ENCODE measurements at places on chromosomes 1 and 21.

DNA sequence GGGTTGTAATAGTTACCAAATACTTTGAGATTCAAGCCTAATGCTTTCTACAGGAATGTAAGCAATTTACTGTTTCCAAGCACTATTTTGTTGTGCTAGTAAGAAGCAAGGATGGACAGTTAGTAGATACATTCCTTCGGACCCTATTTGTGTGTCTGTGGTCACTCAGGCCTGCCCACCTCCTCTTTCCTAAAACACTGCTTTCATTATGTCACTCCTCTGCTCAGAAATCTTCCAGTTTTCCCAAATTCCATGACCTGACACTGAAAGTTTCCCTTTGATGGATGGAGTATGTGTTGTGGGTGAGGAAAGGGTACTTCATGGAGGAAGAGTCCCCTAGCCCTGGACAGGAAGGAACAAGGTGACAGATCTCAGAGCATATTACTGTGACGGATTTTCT is 141.1 kb downstream of the DISP1 start:
- DNase-seq, result no peak

- no peak for DNase-seq
These were observed 239.7 kb downstream of the HLX start for GRCh38 chr1:221118938-221119320.

DNA sequence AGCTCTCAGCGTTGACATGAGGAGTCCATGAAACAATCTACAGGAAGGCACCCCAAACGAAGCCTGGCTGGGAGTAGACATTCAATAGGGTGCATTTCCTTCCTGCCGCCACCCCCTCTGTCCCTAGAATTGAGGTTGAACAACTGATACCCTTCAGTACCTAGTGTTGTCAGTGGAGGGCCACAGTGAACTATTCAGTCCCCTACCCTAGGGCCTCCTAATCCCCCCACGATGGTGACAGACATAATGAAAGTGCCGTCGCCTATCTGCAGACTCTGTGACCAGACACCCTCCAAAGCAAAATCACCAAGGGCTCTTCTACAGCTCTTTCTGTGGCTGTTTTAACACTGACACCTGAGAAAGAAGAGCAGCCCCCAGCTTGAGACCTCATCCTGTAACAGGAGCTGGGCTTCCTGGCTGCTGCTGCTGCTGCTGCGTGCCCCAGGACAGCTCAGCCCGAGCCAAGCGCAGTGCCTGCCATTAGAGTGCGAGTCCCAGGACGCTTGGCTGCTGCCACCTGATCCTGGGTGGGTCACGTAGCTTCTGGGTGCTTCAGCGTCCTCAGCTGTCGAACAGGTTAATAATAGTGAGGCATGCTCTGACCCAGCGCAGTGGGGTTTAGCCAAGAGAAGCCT is 183.0 kb downstream of the ZBTB18 start:
- DNase-seq, result peak; percentile 56

- DNase-seq, result no peak
These were observed 101.7 kb upstream of the KIAA0040 start for GRCh38 chr1:175294179-175294756.

DNA sequence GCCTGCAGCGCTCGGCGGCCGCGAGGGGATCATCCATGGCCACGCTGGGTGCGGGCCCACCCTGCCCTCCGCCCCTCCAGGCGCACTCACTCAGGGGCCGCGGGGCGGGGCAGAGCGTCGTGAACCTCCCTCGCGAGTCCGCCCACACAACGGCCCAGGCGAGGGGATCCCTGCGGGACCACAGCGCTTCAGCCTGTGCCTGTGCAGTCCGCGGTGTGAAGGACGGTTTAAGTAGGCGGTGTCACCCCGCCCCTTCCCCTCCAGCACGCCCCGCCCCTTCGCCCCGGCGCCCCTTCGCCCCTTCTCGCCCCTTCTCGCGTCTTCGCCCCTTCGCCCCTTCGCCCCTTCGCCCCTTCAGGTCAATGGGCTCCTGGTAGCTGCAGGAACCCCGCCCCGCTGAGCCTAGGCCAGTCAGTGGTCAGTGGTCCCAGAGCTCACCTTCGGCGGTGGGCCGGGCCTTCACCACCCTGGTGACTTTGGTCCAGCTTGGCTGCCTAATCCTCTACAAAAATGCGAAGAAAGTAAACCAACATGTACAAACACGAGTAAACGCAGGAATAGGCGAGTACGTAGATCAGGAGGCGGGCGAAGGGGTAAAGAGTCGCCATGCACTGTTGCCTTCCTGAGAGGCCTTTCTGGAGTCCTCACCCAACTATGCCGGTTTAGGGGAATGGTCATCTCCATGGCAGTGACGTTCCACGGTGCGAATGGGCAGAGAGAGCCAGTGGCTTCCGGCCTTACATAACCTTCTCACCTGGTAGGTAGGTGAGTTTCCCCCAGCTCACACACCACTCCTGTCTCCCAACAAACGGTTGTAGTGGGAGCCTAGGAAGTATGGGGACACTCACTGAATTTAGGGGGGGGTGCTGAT is 19.6 kb upstream of the DMRTB1 start:
- no peak for DNase-seq

GRCh38 chr1:97712980-97713379 is 207.9 kb downstream of the DPYD start:
- no peak for DNase-seq

- DNase-seq, result no peak
These were observed 31.9 kb downstream of the MROH9 start for GRCh38 chr1:170967042-170967910.

GRCh38 chr1:152502496-152503180 is 8.0 kb upstream of the LCE5A start:
- DNase-seq, result no peak

DNA sequence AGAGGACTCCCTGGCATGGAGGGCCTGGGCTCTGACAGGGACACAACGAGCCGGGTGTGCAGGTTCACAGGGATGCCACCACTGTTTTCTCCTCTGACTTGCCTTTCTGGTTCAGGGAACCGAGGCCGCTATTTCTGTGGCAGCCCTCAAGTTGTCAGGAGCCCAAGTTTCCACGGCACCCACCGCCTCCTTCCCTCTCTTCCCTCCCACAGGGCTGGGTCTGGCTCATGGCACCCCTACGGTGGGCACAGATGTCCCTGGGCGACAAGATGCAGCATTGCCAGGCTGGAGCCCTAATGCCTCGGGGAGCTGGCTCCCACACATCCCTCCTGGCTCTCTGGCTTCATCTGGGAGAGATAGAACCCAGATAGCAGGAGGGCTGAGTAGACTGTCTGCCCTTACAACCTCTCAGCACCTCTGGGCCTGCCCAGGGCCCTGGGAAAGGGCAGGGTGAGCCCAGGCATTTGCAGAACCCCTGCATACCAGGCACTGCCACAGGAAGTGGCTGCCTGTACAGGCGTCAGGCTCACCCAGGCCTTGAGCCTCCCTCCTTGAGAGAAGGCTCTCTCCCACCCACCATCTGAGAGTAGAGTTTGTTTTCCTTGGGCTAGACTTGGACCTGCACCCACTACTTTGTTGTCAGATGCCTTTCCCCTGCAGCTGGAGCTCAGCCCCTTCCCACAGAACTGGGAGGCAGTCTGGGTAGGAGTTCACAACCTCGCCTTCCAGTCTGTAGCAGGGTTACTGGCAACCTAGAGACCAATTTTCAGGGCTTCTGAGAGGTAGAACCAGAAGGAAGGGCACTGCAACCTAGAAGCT is 20.5 kb downstream of the KCNC4 start:
- no peak for DNase-seq

GRCh38 chr1:65792669-65793358 is at the start of gene PDE4B:
Gene PDE4B (plus strand): TSS chr1:65792895.
- no peak for DNase-seq

- DNase-seq, result peak; percentile 54
These were observed 30.5 kb downstream of the ALG14 start for GRCh38 chr1:95042286-95042685.

- no peak for DNase-seq
These were observed 1.8 kb downstream of the DISC1 start for GRCh38 chr1:231628207-231628876.

GRCh38 chr1:10250663-10251062 is 40.3 kb downstream of the KIF1B start:
- no peak for DNase-seq

DNA sequence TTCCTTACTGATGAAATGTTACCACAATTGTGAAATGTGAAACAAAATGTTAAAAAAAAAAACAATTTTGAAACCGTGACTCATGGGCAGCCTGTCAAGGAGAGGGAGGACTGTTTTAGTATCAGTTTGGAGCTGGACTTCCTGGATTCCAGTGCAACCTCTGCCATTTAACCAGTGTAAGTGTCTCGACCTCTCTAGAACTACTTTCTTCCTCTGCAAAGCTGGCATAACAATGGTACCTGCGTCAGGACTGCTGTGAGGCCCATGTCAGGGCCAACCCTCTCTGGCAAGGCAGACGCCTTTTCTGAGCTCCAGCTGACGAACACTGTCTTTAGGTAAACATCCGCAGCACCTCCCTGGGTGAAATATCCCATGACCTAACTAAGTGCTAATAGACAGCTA is 20.9 kb downstream of the URB1 start:
- DNase-seq, result no peak

DNA sequence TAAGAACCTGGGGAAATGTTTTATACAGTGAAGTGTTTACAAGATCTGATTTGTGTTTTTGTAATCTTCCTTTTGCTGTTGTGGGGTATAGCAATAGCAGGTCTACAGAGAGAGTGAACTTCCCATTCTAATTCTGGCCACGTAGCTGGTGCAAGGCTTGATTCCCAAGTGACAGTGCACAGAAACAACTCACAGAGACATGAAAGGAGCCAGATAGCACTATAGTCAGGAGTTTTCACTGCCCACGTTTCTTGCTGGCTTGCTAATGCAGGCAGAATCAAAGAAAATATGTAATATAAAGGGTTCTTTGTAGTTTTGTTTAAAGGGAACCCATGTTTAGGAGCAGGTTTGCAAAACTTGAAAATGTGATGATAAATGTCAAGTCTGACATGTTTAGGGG is 170.9 kb upstream of the IVNS1ABP start:
- DNase-seq, result no peak

DNA sequence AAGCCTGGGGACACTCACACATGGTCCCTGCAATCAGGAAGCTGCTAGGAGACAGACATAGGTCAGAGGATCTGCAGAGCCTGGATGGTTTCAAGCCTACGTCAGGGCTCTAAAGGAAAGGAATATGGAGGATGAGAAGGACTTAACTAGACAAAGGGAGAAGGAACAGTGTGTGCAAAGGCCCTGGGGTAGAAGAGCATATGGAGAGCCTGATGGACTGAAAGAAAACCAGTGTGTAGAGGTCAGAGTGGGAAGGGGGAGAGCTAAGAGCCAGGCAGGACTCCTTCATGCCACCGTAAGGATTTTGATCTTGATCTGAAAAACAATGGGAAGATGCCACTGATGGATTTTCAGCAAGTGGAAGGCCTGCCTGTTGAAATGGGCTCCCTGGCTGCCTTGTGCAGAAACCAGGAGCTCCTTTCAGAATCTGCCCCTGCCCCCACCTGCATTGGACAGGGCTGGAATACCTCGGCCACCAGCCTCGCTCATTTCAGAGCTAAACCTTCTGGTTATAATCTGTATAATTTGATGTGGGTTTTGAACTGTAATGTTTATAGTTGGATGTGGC is 8.6 kb downstream of the FHAD1 start:
- DNase-seq, result no peak
